ENCODE measurements at places on chromosomes 12 and 14.
A peak's percentile ranks its signal among the peaks of the same experiment; 100 is the strongest.

GRCh38 chr12:115840159-115840558 lies 437.3 kb downstream of the MED13L start:
- DNase-seq = no peak

DNA sequence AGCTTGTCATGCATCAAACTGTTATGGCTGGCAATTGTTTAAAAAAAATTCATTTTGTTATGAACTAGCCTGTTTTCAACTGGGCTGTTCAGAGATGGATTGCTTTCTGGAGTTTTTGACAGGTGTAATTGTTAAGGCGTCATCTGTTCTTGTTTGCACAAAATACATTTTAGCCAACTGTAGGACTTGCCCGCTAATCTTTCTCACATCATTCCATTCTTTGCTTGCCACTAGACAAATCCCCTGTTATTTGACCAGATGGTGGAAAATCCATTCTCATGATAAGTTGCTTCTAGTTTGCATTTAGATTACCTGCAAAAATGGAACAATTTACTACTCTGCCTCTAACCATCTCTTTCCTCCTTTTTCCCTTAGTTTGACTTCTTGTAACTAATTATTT lies 114.3 kb downstream of the NPAS3 start:
- no peak for DNase-seq

GRCh38 chr12:123367511-123367910 lies 2.9 kb upstream of the SBNO1 start:
- no peak for DNase-seq

DNA sequence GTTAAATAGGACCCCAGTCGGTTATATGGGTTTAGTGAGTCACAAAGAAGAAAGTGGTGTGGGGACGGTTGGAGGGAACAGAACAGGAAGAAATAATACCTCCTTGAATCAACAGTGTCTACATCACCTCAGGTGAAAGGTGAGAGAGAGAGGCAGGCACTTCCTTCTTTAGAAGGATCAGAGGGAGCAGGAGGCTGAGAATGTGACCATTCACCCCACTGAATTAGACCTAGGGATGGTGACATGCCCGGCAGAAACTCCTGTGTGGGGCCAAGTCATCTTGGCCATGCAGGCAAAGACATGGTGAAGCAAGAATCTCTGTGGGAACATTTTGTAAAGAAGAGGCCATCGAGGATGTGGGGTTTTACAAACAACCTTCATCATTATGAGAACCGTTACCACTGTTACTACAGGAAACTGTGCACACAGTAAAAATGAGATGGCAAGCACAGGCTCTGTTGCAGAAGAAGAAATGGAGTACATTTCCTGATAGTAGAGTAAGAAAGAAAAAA lies 1196.9 kb downstream of the VRK1 start:
- no peak for DNase-seq

DNA sequence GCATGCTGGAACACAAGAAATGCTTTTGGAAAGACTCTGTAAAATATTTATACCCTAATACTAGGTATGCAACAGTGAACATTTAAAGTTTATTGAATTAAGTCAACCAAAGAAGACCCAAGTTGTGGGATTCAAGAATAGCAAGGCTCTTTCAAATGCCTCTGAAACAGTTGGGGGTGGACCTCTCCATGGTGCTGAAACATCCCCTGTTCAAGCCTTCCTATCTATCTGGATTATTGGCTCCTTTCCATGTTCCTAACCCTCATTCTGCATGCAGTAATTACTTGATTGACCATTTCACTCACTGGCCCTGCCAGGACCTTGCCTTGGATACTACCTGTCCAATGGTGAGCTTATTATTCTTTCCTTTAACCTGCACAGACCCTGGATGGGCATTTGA lies 349.7 kb downstream of the NRXN3 start:
- no peak for DNase-seq

DNA sequence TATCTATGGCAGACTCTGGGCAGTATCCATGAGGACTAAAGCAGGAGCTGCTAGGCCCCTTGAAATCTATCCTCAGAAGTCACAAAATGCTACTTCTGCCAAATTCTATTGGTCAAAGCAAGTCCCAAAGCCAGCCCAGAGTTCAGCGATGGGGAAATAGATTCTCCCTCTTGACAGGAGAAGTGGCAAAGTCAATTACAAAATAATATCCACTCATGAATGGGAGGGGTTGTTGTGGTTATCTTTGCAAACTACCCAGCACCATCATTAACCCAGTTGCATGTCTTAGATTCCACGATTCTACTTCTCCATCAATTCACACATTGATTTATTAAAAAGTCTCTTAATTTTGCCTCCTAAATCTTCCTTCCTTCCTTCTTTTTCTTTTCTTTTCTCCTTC lies 30.7 kb upstream of the STXBP6 start:
- DNase-seq = no peak

DNA sequence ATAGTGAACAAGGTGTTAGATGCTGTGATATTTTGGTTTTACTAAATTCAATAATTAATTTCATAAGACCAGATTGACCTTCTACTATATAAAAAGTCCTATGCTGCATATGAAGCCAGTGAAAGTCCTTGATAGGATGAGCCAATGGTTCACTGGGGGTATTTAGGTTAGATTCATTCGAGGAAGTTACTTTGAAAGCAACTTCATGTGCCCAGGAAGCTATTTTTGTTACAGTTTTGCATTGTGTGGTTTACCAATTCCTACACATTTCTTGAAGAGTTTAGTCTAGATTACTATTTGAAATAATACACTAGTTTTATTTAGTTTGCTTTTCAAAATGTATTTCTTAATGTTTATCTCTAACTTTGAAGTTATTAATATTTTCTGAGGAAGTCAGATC lies 58.5 kb upstream of the RMST start:
- no peak for DNase-seq

DNA sequence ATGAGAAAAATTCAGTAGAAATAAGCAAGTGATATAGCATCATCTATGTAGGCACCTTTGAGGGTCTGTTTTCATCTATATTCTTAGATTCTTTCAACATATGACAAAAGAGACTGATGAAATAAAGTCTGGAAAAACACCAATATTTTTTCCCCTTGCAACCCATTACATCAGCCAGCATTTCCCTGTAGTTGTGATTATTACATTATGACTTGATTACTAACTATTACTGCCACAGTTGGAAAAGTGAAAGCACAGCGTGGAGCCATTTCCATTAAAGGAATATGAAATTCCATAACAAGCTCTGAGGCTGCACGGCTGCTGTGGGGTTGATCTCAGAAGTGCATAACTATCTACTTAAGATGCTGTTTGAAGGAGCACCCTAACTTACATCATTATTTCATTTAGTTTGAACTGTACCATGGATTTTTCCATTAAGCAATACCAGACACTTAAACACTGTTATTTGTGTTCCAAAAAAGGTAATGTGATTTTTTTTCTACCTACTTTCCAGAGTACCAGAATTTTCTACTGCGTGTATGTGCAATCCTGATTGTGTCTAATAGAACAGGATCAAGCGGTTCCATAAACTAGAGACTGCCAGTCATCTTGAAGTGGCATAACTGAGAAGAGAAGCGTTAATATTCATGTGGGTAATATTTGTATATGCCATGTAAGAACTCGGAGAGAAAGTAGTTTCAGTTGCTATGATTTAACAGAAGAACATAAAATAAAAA lies 405.5 kb downstream of the MDGA2 start:
- DNase-seq = no peak

- no peak for DNase-seq
Measured at GRCh38 chr12:130090542-130090941, 71.7 kb upstream of the FZD10 start.

GRCh38 chr12:61863811-61864210 lies 396.4 kb upstream of the USP15 start:
- no peak for DNase-seq

- no peak for DNase-seq
Measured at GRCh38 chr12:16389594-16389993, 42.1 kb downstream of the MGST1 start.

DNA sequence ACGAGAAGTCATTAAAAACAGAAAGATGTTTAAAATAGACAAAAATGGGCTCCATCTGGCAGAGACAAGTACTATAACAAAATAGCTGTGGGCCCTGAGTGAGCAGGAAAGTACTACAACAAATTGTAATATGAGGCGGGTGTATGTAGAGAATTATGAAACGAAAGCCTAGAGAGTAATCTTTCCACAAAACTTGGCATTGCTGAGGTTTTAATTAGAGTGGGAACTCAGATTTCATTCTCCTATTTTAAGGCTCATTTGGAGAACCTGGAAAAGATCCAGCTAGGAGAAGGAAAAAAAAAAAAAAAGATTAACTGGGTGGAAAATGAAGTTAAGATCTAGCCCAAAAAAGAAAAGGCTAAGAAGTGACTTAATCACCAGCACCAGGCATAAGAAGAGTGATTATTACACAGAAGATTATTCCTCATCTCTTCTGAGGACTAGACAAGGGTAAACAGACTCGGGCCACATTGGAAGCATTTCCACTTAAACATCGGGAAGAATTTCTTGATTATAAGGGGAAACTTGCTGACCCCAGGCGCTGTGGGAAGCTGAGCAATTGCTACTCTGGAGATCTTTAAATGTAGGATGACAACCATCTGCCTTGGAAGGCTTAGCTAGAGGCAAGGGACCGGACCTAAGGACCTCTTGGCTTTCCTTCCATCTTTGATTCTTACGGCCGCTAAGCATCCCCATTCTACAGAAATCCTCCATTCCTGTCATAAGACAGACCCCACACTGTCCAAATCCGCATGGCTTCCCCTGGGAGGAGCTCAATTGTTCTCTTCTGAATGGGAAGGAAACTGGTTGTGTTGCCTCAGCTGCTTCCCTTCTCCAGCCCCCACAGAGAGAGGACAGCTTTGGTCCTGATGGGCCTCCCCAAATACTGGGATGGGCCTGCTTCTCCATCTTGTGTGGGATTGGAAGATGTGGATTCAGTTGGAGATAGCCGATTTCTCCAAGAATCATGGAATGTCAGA lies 40.6 kb downstream of the IGF1 start:
- no peak for DNase-seq

- no peak for DNase-seq
Measured at GRCh38 chr12:101021911-101022388, 188.1 kb downstream of the SLC5A8 start.

GRCh38 chr14:49892636-49893308 lies at the start of gene ARF6:
ARF6 (plus strand) TSS chr14:49893082; CDS start chr14:49893737, 655 bp downstream.
- peak; percentile 93 for DNase-seq

DNA sequence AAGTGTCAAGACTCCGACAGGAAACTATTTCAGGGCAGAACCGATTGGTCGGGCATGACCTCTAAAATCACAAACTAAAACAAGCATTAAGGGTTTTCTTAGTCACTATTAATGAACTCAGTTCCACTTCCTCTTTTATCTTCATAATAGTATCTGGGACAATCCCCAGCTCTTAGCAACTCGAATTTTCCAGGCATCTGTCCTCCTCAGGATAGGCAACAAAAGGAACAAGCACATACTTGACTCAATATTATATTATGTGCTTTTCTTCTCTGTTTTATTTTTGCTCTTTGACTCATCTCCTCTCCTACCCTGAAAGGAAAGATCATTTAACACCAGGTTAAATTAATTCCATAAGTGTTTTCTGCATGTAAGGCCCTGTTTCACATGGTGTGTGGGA lies 638.3 kb upstream of the TBX3 start:
- DNase-seq = no peak

DNA sequence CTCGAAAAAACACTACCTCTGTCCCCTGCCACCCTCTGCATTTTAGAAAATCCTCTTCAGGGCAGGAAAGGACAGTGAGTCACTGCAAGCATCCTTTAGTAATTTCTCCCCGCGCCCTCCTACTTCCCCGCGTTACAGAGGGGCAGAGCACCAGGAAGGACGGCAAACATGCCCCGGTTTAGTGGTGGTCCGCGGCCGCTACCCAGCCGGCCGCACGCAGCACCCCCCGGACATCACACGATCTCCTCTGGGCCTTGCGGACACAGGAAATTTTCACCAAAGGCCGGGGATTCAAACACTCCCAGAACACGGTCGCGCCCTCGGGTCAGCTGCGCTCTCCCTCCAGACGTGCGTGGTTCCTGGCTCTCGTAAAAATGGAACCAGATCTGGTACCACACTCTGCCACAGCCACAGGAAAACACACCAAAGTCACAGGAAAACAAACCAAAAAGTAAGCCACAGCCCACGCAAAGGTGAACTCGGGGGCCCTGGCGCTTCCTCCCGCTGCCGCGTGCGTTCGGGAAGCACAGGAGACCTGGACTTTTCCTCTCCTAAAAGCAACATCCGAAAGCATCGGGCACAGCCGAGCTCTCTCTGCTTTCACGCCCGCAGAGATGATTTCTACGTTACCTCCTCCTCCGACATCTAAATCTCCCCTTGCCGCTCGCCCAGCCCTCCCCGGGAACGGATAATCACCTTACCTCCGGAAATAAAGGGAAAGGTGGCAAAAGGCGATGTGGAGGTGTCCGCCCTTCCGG lies 839 bp downstream of the SLC38A1 start:
- no peak for DNase-seq

DNA sequence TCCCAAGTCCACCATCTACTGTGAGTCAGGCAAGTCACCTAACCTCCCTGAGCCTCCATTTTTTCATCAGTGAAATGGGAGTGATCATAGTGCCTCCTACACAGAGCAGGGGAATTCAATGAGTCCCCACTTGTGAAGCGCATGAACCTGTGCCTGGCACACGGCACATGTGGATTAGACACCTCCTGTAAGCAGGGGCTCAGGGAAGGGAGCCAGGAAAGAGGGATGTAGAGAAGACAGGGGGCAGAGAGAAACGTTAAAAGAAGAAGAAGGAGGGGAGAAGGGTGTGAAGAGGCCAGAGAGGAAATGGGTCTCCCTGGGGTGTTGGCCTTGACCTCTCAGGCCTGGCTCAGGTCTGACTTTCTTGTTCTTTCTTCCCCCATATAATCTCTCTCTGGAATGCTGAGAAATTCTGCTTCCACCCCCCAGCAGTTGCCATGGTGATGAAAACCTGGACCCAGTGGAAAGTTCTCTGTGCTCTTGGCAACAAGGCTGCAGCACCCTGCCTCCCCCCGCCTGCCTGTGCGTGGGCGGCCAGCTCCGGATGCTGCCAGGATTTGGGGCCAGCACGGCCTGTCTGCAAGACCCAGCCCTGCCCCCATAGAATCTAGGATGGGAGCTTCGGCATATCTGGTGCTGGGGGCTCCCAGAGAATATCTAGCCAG lies 94.5 kb downstream of the CALM1 start:
- no peak for DNase-seq

DNA sequence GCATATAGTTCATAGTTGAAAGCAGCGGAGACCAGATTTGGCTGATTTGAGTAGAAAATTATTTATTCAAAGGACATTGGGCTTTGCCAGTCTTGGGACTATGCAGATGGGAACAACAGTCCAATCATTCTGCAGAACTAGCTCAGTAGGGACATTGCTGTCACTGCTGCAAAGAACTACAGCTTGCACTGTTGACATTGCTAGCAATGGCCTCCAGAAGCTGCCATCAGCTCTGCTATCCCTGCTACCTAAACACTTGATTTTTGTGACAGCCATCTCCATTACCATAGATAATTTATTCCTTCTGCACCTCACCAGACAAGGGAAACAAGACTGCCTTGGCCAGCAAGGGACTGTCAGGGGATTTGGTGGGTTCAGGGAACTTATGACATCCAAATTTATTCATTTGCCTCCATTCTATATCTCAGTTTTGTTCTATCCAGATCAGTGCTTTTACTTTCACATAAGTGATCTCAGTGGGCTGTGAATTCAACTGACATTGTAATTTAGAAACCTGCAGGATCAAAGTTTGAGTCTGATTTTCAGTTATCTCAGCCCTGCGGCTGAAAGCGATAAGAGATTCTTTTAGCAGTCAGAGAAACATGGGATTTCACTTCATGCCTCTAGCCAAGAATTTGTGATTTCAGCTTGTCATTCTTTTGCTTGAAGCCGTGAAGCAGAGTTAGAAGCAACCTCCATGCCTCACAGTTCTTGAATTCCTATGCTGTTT lies 136.7 kb upstream of the FBXO33 start:
- no peak for DNase-seq
